Osteocyte (in vitro differentiated cells): ENCODE measurements at places on chromosomes 2 and 18.

- no peak overlapping the region for H3K4me3 ChIP-seq
- no peak for DNase-seq
- no peaks in the 10 kb centered on the region for H3K36me3 ChIP-seq
- H3K27me3 ChIP-seq: peaks cover 55% of the 10 kb centered on the region
- peaks cover 10% of the 10 kb centered on the region for H3K4me1 ChIP-seq
- H3K27ac ChIP-seq: no peak overlapping the region
Observed at GRCh38 chr2:120552800-120553481, 182.7 kb upstream of the GLI2 start.

DNA sequence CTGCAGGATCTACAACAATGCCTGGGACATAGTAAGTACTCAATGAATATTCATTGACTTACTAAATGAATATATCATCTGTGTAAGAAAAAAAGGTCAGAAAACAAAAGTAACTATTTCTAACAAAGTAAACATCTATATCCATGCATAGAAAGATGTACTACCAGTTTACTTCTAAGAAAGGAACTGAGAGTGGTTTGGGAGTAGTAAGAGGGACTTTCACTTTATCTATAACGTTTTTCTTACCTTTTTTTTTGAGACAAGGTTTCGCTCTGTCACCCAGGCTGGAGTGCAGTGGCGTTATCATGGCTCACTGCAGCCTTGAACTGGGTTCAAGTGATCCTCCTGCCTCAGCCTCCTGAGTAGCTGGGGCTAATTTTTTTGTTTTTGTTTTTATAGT lies 25.7 kb downstream of the DHX57 start:
- no peaks in the 10 kb centered on the region for H3K4me1 ChIP-seq
- H3K36me3 ChIP-seq: peaks cover 43% of the 10 kb centered on the region
- H3K27me3 ChIP-seq: no peaks in the 10 kb centered on the region

DNA sequence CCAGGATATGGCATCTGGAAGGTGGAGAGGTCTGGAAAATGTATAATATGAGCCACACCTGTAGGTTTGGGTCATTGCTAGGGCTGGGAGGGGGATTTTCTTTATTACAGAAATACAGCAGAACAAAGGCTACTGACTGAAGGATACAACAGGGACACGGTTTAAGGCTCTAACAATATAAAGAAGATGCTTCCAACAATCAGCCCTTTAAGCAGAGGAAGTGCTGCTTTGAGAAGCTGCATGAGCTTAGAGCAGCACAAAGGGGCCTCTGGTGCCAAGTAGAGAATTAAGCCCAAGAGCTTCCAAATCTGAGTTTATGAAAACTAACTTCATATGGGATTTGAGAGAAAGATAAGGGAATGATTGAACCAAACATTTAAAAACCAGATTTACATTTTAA lies 174.5 kb upstream of the RMP24 start:
- H3K4me3 ChIP-seq: no peak overlapping the region
- no peak overlapping the region for H3K27ac ChIP-seq
- peaks cover 63% of the 10 kb centered on the region for H3K27me3 ChIP-seq
- no peaks in the 10 kb centered on the region for H3K36me3 ChIP-seq
- H3K4me1 ChIP-seq: no peaks in the 10 kb centered on the region
- DNase-seq: no peak

- peaks cover 17% of the 10 kb centered on the region for H3K4me1 ChIP-seq
- H3K27ac ChIP-seq: no peak overlapping the region
- H3K27me3 ChIP-seq: peaks cover 2% of the 10 kb centered on the region
Observed at GRCh38 chr2:9968553-9969497, 17.3 kb downstream of the GRHL1 start.

DNA sequence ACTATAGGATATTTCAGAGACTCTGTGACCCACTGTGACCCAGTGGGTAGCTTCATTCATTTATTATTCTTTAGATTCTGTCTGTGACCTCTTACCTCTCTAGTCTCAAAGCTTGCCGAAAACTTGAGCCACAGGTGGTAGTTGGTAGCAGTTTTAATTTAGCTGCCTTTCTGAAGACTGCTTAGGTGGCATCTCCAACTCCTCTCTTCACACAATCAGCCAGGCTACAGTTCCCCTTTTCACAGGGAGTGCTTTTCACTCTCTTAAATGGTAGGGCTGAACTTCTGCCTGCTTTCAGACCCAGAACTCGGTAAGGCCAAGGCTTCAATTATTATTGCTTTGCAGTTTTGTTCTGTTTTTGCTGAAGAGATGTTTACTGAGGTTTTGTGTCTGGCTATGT lies 349.6 kb downstream of the ARL6IP6 start:
- H3K27me3 ChIP-seq: no peaks in the 10 kb centered on the region
- no peaks in the 10 kb centered on the region for H3K4me1 ChIP-seq
- no peak overlapping the region for H3K27ac ChIP-seq
- no peaks in the 10 kb centered on the region for H3K36me3 ChIP-seq
- no peak overlapping the region for H3K4me3 ChIP-seq
- no peak for DNase-seq

DNA sequence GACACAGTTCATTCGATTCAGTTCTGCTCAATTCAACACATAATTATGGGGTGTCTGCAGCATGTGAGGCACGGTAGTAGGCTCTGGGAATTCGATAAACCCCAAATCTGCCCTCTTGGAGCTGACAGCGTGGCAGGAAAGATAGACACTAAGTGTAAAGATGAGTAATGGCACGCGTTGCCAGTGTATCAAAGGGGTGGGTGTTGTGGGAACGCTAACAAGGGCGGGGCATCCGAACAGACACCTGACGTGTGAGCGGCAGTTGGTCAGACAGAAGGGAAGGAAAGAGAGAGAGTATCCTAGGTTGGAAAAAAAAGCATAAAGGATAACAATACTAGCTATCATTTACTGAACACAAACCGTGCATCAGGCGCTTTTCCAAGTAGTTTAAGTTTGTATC lies 125.7 kb upstream of the HAAO start:
- H3K4me1 ChIP-seq: peaks cover 18% of the 10 kb centered on the region
- no peaks in the 10 kb centered on the region for H3K36me3 ChIP-seq
- no peak overlapping the region for H3K4me3 ChIP-seq
- H3K27me3 ChIP-seq: no peaks in the 10 kb centered on the region
- H3K27ac ChIP-seq: no peak overlapping the region
- DNase-seq: no peak

- DNase-seq: no peak
- no peak overlapping the region for H3K27ac ChIP-seq
- H3K27me3 ChIP-seq: no peaks in the 10 kb centered on the region
- peaks cover 38% of the 10 kb centered on the region for H3K4me1 ChIP-seq
Observed at GRCh38 chr18:44689736-44690135, 9.0 kb downstream of the SETBP1 start.

GRCh38 chr18:22172594-22173049 lies 3.2 kb downstream of the GATA6 start:
- peaks cover 63% of the 10 kb centered on the region for H3K27me3 ChIP-seq
- H3K27ac ChIP-seq: no peak overlapping the region
- no peak overlapping the region for H3K4me3 ChIP-seq
- DNase-seq: no peak
- H3K36me3 ChIP-seq: peaks cover 6% of the 10 kb centered on the region

DNA sequence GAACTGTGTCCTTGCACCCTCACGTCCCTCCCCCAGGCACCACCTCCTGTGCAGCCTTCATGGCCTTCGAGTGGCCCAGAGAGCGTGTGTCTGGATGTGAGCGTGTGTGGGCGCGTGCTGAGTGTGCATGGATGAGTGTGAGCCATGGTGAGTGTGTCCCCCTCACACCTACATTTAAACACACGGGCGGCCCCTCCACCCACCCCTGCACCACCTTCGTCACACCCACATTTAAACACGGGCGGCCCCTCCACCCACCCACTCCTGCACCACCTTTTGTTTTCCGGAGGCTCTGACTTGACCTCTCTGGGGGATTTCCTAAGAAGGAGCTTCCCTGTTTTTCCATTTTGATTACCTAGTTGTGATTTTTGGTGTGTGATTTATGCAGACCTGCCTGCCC lies 17.8 kb downstream of the DTYMK start:
- DNase-seq: no peak
- H3K4me3 ChIP-seq: no peak overlapping the region
